ENCODE measurements at places on chromosomes 4 and X.

DNA sequence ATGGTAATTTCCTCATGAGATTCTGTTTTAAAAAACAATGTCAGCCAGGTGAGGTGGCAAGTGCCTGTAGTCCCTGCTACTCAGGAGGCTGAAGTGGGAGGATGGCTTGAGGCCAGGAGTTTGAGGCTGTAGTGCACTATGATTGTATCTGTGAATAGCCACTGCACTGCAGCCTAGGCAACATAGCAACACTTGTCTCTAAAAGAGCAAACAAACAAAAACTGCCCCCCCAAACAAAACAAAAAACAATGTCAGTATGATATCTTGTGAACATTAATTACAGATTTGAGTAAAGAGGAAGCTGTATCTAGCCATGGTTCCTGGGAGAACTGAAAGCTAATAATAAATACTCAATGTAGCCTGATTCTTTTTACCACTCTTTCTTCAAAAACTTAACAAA lies 6.8 kb upstream of the MSL3 start:
- no peak for DNase-seq
- no peaks in the 10 kb centered on the region for H3K36me3 ChIP-seq
- peaks cover 9% of the 10 kb centered on the region for H3K27me3 ChIP-seq
- no peak overlapping the region for H3K4me3 ChIP-seq
- H3K27ac ChIP-seq: no peak overlapping the region
- H3K4me1 ChIP-seq: no peaks in the 10 kb centered on the region

- H3K36me3 ChIP-seq: no peaks in the 10 kb centered on the region
- no peaks in the 10 kb centered on the region for H3K27me3 ChIP-seq
- no peak overlapping the region for H3K27ac ChIP-seq
- no peaks in the 10 kb centered on the region for H3K4me1 ChIP-seq
- no peak overlapping the region for H3K4me3 ChIP-seq
These were observed 2375.8 kb upstream of the TENM3 start for GRCh38 chr4:179867300-179867878.

- no peak overlapping the region for H3K4me3 ChIP-seq
- no peaks in the 10 kb centered on the region for H3K4me1 ChIP-seq
- no peak for DNase-seq
These were observed 242.6 kb upstream of the RASGEF1B start for GRCh38 chr4:81714291-81714690.

- no peaks in the 10 kb centered on the region for H3K27me3 ChIP-seq
- no peak overlapping the region for H3K4me3 ChIP-seq
- no peak overlapping the region for H3K27ac ChIP-seq
- no peaks in the 10 kb centered on the region for H3K4me1 ChIP-seq
- H3K36me3 ChIP-seq: no peaks in the 10 kb centered on the region
These were observed 88.2 kb upstream of the TECRL start for GRCh38 chr4:64497491-64497890.

GRCh38 chrX:17496407-17496806 lies 121.4 kb downstream of the NHS start:
- no peak for DNase-seq
- no peak overlapping the region for H3K27ac ChIP-seq
- H3K36me3 ChIP-seq: no peaks in the 10 kb centered on the region
- H3K4me3 ChIP-seq: no peak overlapping the region

DNA sequence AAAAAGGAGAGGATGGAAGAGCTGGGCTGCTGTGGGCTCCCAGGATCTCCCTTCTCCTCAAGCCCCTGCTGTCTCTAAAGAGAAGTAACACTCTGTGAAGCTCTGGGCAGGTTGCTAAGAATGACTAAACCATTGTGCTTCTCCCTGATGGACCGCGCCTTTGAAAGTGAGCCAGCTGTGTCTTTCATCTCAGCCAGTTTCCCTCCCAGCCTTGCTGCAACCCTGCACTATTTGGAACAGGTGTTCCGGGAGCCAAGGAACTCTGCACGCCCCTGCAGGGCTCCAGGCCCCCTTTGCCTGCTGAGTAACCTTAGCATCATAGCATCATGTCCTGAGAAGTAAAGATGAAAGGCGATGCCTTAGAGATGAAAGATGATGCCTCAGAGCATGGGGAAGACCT lies 39.7 kb downstream of the SMIM20 start:
- H3K4me1 ChIP-seq: peaks cover 17% of the 10 kb centered on the region
- DNase-seq: no peak
- H3K27me3 ChIP-seq: peaks cover 17% of the 10 kb centered on the region
- H3K27ac ChIP-seq: no peak overlapping the region
- no peak overlapping the region for H3K4me3 ChIP-seq

- no peaks in the 10 kb centered on the region for H3K4me1 ChIP-seq
- no peak overlapping the region for H3K27ac ChIP-seq
- no peaks in the 10 kb centered on the region for H3K36me3 ChIP-seq
- no peaks in the 10 kb centered on the region for H3K27me3 ChIP-seq
- no peak overlapping the region for H3K4me3 ChIP-seq
These were observed 28.3 kb upstream of the SERTM2 start for GRCh38 chrX:111483135-111483534.

GRCh38 chrX:133175162-133175561 lies 43.0 kb downstream of the TFDP3 start:
- no peak overlapping the region for H3K27ac ChIP-seq
- H3K27me3 ChIP-seq: peaks cover 2% of the 10 kb centered on the region
- no peak overlapping the region for H3K4me3 ChIP-seq
- no peaks in the 10 kb centered on the region for H3K36me3 ChIP-seq
- H3K4me1 ChIP-seq: no peaks in the 10 kb centered on the region
- DNase-seq: no peak

DNA sequence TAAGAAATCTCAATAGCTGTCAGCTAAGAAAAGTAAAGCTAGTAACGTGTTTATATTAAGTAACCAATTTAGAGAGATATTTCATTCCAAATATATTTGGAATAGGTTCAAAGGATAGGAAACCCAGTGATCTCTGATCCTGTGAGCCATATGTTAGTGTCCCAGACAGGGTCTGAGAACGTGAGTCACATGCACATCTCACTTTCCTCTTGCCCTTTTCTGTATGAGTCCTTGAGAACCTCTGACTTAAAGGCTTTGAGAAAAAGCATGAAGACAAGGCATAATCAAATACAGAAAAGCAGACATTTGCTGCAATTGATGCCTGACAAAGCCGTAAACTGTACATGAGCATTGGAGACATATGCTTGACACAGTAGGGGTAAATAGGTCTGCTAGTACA lies 655.1 kb upstream of the ADGRL3 start:
- H3K4me3 ChIP-seq: no peak overlapping the region
- no peak for DNase-seq
- H3K27me3 ChIP-seq: no peaks in the 10 kb centered on the region

DNA sequence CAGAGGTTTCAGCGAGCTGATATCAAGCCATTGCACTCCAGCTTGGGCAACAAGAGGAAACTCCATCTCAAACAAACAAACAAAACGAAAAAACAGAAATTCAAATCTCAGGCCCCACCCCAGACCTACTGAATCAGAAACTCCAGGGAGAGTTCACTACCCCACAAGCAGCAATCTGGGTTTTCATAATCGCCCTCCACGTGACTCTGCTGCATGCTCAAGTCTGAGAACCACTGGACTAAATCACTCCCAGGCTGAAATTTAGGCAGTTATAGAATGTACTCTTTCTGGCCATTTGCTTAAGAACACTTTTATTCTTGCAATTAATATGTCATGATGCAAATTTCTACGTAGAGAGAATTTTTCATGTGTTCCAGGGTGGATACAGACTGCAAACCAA lies 287.3 kb downstream of the USP46 start:
- DNase-seq: no peak
- no peaks in the 10 kb centered on the region for H3K27me3 ChIP-seq
- no peak overlapping the region for H3K27ac ChIP-seq
- H3K4me3 ChIP-seq: no peak overlapping the region

- H3K4me1 ChIP-seq: peaks cover 16% of the 10 kb centered on the region
- DNase-seq: peak; percentile 17
- H3K4me3 ChIP-seq: no peak overlapping the region
- H3K36me3 ChIP-seq: peaks cover 2% of the 10 kb centered on the region
- H3K27me3 ChIP-seq: no peaks in the 10 kb centered on the region
These were observed 60.1 kb upstream of the PLAC1 start for GRCh38 chrX:134718105-134718965.

DNA sequence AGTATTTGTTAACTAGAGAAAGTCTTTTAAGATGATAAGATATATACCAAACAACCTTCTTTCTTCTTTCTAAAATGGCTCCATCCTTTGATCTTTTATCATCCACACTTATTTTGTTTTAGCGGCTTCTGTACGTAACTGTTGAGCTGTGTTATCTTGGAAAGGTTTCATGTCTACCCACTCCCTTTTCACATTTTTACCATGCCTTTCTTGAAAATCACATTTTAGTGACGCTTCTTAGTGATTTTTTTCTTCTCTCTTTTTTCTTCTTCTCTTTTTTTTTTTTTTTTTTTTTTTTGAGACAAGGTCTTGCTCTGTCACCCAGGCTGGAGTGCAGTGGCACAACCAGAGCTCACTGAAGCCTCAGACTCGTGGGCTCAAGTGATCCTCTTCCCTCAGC lies 135.1 kb downstream of the CHIC2 start:
- H3K27me3 ChIP-seq: peaks cover 4% of the 10 kb centered on the region
- no peak overlapping the region for H3K27ac ChIP-seq
- H3K4me3 ChIP-seq: no peak overlapping the region
- H3K36me3 ChIP-seq: no peaks in the 10 kb centered on the region
- no peak for DNase-seq
